Peyer's patch (tissue), 4 donors: ENCODE measurements at places on chromosomes 6 and 20. TPM values are rescaled to one million over a fixed set of nuclear protein-coding genes. Genes with fewer than 3 reads are reported as not detected.

GRCh38 chr6:113818578-113818977 is 38.6 kb upstream of the MARCKS start:
- DNase-seq, result no peak

- DNase-seq, result no peak
Measured at GRCh38 chr20:53948383-53949318, 121.7 kb downstream of the BCAS1 start.

The HEY2 gene
- 0.40 TPM for total RNA-seq

DNA sequence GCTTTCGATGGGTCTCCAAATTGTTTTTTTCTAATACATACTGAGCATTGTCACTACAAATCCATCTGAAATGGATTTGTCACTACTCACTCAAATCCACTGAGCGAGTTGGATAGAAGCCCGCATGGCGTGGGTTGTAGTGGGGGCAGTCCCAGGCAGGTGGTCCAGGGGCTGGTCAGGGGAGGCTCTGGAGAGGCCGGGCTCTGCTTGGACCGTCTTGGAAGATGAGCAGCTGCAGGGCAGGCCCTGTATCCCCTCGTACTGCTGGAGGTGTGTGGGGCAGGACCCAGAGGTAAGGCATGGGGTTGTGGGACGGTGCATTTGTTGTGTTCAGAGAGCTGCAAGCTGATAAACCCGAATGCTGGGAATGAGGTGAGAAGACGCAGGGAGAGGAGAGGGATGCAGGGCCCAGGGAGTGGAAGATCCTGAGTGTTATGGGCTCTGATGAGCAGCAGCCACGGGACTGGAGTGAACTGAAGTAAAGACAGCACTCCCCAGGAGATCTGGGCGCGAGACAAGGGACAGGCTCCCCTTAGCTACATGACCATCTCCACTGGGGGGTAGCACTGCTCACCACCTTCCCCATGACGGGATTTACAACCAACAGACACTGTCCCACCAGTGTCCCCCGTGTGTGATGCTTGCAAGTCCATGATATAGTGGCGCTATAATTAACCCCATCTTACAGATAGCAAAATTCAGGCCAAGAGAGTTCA is 45.9 kb downstream of the PSMG4 start:
- DNase-seq, result no peak

DNA sequence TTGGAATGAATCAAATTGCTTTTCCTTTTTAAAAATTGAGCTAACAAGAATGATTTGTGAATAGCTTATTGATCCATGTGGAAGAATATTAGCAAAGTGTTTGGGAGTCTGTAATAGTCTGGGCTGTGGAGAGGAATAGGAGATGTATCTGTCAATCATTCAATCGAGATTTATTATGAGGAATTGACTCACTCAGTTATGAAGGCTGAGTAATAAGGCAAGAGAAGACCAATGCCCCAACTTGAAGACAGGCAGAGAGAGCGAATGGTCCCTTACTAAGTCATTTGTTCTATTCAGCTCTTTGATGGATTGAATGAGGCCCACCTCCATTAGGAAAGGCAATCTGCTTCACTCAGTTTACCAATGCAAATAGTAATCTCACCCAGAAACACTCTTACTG is 403.0 kb downstream of the CD83 start:
- DNase-seq, result no peak

DNA sequence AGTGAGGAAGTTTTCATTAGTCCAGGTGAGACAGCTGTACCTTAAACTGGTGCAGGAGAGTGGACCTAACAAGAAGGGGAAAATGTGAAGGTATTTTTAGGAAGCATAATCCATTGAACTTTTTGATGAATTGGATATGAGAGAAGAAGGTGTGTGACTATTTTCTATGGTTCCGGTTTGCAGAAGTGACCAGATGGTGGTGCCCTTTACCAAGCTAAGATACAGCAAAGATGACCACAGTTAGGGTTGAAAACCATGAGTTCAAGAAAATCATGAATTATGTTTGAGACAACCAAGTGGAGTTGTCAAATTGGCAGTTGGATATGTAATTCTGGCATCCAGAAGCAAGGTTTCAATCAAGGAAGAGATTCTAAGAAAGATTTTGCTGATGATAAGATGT is 61.9 kb upstream of the NRSN1 start:
- DNase-seq, result no peak

- DNase-seq, result no peak
Measured at GRCh38 chr6:150026976-150027805, 1.9 kb upstream of the RAET1L start.

- DNase-seq, result no peak
Measured at GRCh38 chr20:18983796-18984195, 170.2 kb downstream of the SCP2D1 start.

GRCh38 chr6:124964764-124965105 is 2.5 kb downstream of the RNF217 start:
- DNase-seq, result no peak

DNA sequence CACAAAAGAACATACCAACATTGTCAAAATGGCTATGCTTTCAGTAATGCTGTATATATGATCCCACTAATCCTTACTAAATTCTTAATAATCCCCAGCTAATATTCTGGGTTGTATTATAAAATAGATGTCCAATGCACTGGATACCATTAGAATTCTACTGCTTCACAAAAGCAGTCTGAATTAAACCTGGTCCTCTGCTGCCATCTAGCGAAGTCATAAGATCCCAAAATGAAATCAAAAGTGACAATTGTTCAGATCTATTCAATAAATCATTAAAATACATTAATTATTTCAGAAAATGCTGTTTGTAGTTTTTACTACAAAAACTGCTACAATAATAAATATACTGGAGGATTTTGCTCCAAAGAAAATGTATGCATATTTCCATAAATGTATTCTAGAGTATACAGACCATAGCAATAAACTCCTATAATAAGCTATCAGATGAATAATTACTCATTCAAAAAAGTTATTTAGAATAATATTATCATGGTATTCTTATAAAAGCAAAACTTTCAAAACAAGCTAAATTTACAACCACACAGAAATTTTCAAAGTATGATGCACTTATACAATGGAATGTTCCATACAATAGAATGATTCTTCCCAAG is 92.6 kb downstream of the RNGTT start:
- DNase-seq, result no peak

DNA sequence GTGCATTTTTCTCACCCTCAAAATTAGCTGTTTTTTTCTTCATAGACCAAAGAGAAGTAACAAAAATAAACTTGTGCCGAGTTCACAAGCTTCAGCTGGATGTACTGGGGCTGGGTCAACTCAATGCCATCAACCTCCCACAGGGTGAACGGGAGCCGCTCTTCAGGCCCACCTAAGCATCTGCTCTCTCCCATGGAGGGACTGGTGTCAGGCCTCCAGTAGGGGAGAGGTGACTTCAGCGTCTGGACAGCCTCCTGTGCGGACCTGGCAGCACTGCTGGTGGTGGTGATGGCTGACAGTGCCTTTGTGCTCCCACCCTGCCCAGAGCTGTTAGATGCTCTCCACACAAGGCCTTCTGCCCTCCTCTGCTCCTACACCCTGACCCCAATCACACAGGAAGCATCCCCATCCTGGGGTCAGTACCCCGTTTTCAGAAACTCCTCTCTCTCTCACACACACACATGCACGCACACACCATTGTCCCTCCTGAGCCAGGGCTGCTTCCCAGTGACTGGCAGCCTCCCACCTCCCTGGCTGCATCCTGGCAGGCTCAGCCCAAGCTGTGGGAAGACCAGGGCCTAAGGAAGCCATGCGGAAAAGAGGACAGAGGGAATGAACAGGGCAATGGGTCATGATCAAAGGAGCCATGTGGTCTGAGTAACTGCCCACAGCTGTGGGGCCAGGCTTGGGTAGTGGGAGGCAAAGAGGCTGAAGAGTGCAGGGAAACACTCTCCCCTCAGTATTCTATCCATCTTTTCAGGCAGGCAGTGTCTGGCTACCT is 17.7 kb downstream of the CST8 start:
- DNase-seq, result no peak

- no peak for DNase-seq
Measured at GRCh38 chr6:97361286-97361685, 78.3 kb upstream of the MMS22L start.

DNA sequence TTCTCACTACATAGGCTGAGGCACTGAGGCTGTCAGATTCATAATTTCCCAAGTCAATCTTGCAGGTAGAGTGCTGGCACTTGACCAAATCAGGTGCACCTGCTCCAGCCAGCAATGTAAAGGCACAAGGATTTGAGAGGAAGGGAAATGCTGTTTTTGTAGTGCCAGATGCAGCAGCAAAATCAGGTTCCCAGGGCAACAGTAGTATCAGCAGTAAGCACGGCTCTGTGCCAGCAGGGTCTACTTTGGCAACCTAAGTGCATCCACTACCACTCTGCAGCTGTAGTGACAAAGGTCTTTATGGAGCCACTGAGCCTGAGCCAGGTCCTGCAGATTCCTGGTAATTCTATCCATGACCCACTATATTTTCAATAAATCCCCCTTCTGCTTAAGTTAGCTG is 329.5 kb downstream of the TPBG start:
- no peak for DNase-seq

The RBPJL gene
- total RNA-seq, result not detected

GRCh38 chr20:54256202-54256601 is 48.3 kb downstream of the PFDN4 start:
- DNase-seq, result no peak

- DNase-seq, result no peak
Measured at GRCh38 chr6:31829633-31830283, 2.2 kb downstream of the HSPA1B start.

DNA sequence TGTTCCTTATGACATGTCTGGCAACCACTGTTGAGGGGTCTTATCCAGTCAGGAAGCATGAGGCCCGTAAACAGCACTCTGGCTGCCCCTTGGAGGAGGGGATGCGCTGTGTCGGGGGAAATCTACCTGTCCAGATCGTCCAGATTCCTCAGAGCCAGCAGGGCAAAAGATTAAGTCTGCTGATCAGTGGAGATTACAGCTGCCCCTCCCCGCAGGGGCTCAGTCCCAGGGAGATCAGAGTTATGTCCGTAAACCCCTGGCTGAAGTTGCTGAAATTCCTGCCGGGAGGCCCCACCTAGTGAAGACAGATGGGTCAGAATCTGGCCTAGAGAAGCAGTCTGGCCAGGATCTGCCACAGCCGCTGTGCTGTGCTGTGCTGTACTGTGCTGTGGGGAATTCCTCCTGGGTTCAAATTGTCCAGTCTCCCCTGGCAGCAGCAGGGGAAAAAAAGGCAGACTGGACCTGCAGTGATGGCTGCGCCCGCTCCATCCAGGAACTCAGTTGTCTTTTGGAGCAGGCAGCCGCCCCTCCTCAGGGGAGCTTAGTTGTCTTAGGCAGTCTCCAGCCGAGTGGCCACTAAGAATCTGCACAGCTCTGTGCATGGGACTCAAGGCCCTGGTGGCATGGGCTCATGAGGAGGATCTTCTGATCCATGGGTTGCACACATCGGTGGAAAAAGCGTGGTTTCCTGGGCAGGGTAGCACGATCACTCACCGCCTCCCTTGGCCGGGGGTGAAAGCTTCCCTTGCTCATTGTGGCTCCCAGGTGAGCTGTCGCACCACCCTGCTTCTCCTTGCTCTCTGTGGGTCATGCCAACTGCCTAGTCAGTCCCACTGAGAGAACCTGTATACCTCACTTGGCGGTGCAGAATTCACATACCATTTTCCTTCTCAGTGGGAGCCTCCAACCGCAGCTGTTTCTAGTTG is 1368.8 kb upstream of the ADGRB3 start:
- DNase-seq, result no peak

GRCh38 chr6:37382994-37383765 is 29.4 kb downstream of the RNF8 start:
- no peak for DNase-seq
